Spleen (tissue), 13 donors: ENCODE measurements at places on chromosomes 5 and 9.

DNA sequence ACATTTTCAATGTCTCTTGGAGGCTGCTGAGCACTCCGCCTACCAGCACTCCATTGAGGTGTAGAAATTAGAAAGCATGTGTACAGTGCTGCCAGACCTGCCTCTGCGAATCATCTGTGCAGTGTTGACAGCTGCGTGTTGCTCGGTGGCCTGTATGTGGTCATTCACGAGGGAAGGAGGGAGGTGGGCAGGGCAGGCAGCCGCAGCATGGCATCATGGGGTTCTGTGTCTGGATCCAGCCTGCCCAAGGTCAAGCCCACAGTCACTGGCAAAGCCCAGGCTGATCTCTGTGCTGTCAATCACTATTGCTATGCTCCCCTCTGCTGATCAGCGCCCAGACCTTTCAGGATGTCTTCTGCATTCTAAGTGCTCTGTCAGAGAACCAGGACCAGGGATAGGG, 8.0 kb upstream of the PDZD2 start:
- DNase-seq: no peak

- no peak for DNase-seq
Measured at GRCh38 chr9:21096172-21096900, 18.6 kb upstream of the IFNB1 start.

- no peak for DNase-seq
Measured at GRCh38 chr9:108142142-108142503, 652.6 kb upstream of the KLF4 start.

DNA sequence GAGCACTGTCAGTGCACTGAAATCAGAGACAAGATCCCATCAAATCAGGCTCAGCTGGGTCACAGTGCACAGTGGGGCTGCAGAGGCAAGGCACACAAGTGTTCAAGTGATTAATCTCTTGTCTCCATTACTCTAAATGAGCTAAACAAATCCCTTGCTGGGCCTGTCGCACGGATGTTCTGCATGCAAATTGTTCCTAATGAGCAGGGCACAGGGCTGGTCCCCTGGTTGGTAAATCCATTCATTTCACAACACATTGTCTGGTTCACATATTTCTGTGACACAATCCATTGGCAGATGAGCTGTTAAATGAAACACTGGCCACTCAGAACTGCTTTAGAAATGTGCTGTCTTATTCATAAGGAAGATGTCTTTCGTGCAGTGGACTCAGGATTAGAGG, 167.9 kb upstream of the BRINP1 start:
- no peak for DNase-seq

DNA sequence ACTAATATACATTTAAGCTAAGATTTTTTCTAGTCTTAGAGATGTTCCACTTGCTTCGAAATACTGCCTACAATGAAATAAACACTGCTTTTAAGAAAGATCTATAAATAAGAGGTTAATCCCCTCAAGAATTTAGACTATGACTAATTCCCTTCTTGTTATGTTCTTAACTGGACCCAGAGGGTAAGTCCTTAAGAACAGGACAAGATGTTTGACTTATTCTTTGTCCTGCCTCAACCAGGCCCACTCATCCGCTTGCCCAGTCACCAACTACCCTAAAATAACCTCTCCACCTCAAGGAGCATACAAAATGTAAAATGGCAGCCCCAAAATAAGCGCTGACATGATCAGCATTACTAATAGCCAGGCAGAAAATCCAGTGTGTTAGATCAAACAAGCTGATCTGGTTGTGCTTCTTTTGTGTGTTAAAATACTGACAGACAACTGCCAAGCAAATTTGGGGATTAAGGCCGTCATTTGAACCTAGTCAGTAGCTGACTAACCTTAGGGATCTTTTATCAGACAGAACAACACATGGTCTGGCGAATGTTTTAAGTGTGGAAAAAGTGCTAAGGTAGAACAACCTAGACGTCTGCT, 93.7 kb upstream of the SMC5 start:
- no peak for DNase-seq

- no peak for DNase-seq
Measured at GRCh38 chr9:77744841-77745430, 96.8 kb upstream of the GNA14 start.

DNA sequence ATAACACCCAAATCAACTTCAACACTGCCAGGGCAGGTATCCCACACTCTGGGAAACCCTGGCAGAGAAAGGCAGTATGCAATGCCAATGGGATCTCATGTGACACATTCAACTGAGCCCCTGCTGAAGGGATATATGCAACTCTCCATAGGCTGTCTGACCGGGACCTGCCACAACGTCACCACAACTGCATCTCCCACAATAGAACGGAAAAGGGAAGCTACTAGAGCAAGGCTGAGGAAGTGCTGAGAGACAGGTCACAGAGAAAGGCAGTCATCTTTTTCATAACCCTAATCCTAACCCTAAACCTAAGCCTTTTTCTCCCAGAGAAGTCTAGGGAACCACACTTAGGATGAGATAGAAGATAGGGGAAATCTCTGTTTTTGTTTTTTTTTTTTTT, 345.9 kb upstream of the CD180 start:
- DNase-seq: no peak

DNA sequence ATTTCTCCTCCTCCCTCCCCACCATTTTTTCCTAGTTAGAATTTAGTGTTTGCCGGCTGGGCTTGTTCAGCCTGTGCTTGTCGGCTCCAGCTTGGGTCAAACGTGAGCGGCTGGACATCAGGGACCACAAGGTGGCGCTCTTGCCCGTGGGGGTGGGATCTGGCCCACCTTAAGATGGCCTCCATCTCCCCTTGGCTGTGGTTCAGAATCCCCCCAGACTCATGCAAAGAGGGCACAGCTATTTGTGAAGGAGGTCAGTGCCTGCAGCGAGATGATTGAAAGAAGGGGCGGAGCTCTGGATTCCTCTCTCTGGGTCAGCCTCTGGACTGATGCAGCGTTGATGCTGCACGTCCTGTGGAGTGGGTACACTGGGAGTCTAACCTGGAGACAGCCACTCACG, 283.3 kb upstream of the TUT7 start:
- no peak for DNase-seq
